ENCODE measurements at places on chromosomes 1 and 21.

GRCh38 chr1:244628789-244629188 is 24.1 kb upstream of the DESI2 start:
- no peak for DNase-seq

DNA sequence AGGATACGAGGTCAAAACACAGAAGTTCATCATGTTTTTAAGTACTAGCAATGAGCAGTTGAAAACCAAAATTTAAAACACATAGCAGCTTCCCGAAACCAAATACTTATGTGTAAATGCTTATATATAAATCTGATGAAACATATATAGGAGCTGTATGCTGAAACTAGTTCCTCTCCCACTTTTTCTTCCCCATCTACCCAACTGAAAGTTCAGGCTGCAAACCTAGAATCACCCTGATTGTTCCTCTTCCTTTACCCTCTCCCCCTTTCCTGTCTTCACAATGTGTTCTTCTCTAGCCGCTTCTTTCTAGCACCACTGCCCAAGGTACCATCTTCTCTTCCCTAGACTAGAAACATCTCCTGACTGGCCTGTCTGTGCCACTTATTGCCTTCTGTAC is 90.6 kb downstream of the ST3GAL3 start:
- no peak for DNase-seq

GRCh38 chr1:96596226-96596922 is 125.2 kb upstream of the PTBP2 start:
- no peak for DNase-seq

DNA sequence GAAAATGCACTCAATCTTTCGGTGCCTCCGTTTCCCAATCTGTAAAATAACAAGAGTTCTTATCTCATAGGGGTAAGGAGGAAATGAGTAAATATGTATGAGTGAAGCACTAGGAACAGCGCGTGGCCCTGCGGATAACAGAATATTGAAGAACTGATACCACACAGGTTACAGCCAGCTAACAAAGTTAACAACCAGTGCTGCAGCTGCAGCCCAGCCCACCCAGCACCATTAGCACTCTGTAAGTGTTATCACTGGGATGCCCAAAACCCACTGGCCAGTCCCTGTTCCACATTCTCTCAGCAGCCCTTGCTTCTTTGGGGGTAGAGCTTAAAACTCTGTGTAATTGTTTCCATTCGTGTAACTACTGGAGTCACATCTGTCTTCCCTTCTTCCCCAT is 89.5 kb downstream of the VWA5B1 start:
- no peak for DNase-seq

DNA sequence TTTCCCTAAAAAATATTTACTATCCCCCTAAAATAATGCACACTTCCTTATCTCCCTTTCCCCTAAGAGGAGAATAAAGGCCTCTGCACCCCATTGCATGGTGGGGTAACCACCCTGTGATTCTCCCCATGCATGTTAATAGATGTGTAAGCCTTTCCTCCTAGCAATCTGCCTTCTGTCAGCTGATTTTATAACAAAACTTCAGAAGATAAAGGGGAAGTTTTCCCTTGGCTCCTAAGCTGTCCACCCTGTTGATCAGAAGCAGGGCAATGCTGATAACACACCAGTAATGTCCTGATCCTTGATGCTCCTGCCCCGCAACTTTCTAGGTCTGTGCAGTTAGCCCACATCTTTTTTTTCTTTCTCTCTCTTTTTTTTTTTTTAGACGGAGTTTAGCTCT is 11.4 kb upstream of the RNF187 start:
- no peak for DNase-seq

DNA sequence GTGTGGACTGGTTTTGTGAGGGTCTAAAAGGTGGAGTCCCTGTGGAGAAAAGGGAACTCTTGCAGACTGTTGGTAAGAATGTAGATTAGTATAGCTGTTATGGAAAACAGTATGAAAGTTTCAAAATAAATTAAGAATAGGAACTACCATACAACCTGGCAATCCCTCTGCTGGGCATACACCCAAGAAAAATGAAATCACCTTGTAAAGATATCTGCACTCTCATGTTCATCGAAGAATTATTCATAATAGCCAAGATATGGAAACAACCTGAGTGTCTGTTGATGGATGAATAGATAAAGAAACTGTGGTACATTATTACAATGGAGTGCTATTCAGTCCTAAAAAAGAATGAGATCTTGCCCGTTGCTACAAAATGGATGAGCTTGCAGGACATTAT is 109.6 kb downstream of the TBX19 start:
- no peak for DNase-seq

GRCh38 chr1:154353460-154353904 is 28.2 kb downstream of the ATP8B2 start:
- DNase-seq = no peak

- no peak for DNase-seq
Measured at GRCh38 chr1:14606632-14607031, 8.1 kb downstream of the KAZN start.

- no peak for DNase-seq
Measured at GRCh38 chr1:119359730-119360129, 8.9 kb upstream of the HAO2 start.

- DNase-seq = no peak
Measured at GRCh38 chr1:84569216-84569615, 5.0 kb downstream of the CTBS start.

DNA sequence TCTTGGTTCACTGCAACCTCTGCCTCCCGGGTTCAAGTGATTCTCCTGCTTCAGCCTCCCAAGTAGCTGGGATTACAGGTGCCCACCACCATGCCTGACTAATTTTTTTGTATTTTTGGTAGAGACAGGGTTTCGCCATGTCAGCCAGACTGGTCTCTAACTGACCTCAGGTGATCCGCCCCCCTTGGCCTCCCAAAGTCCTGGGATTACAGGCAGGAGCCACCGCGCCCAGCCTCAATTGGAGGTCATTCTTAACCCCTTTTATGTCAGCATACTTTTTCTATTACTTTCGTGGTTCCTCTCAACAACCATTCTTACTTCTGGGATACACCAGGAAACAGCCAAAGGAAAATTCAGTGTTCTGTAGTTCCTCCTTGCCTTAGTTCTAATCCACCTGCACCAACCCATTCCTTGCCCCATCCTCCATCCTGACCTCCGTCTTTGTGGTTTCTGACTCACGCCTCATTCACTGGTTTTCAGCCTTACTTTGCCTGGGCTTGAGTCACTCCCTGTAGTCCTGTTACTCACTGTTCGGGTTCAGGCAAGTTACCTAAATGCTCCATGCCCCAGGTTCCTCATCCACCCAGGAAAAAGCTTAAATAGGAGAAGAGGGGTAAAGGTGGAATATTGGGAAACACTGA is 12.9 kb upstream of the BCL10 start:
- no peak for DNase-seq

- DNase-seq = peak; percentile 59
Measured at GRCh38 chr1:167629681-167630567, at the start of gene RCSD1. TSS of gene RCSD1 (plus strand) at chr1:167630232. CDS start at chr1:167630424, 192 bp downstream.

GRCh38 chr1:184283999-184284398 is 102.8 kb upstream of the C1orf21 start:
- no peak for DNase-seq

DNA sequence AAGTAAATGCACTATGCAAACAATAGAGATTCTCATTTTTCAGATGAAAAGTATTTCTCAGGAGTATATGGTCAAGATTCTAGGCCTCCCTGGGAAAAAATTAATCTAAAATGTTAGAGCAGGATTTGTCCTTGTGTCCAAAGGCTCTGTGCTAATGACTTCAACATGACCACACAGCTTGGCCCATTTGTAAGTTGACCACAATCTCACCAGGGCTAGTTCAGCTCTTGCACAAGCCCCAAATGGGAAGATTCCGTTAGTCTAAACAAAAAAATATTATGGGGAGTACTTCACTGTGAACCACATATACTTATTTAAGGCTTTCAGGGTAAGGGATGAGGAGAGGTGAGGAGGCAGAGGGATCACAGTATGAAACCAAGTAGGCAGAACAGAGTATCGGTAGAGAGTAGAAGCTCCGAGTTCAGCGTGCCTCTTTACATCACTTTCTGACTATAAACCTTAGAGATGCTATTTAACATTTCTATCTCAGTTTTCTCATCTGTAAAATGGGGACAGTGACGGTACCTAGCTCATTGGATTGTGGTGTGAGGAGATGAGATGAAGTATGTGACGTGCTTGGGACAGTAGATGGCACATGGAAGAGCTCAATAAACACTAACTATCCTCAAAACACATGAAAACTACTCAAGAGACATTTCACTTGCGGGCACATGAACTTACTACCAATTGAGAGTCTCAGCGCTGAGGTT is 37.8 kb upstream of the CTTNBP2NL start:
- no peak for DNase-seq

DNA sequence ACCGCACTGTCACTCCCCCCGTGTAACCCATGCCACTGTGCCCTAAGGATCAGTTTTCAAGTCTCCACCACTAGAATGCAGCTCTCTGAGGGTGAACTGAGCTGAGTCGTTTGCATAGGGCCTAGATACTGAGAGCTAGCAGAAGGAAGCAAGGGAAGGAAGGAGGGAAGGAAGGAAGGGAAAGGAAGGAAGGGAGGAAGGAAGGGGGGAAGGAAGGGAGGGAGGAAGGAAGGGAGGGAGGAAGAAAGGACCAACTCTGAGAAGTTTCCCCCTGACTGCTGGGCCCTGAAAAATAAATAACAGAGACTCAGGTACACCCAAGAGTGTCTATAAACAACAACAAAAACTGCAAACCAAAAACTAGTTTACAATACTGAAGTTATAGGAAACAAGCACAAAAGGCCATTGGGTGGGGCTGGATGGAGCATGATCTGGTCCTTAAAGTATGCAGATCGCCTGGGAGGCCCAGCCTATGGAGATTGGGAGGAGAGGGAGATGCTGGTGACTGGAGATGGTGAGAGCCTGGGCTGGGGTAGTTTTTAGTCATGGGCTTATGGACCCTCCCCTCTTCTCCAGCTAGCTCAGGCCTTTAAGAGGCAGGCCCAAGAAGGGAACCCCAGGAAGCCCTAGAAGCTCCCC is 1.7 kb upstream of the MRPS15 start:
- DNase-seq = no peak

DNA sequence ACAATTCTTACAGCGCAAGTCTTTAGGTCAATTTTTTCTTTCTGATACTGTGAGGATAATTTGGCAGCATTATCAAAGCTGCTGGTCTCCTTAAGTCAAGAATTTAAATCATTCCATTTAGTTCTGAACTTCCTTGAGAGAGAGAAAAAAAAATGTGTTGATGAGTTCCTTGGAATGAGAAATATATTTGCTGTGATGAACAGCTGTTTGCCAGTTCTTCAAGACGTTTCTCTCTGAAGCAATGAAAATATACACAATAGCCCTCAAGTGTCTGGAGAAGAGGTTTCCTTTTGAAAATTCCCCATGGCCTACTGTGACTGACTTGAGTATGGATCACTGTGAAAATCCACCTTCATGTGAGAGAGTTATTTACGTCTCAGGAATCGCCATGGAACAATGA is 31.0 kb upstream of the TADA1 start:
- DNase-seq = no peak
